ENCODE measurements at places on chromosomes 16 and 17.
A peak's percentile ranks its signal among the peaks of the same experiment; 100 is the strongest.

- no peak for DNase-seq
Measured at GRCh38 chr17:82389379-82389778, 17.8 kb downstream of the UTS2R start.

DNA sequence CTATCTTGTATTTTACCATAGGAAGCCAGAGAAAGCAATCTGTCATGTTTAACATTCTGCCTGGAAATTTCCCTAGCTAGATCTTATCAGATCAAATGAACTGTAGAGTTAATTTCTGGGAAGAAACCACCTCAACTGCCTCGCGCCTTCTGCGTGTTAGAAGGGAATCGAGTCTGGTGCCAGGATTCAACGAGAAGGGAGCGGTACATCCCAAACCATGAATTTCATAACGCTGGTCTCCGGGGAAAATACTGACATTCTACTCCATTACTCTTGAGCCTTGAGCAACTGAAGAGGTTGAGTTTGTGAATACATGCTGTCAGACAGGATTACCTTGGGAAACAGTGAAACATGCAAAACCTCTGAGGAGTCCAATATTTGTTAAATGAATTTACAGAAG, 35.2 kb downstream of the MPHOSPH6 start:
- no peak for DNase-seq

GRCh38 chr17:36498560-36499300, 12.2 kb downstream of the ZNHIT3 start:
- no peak for DNase-seq

DNA sequence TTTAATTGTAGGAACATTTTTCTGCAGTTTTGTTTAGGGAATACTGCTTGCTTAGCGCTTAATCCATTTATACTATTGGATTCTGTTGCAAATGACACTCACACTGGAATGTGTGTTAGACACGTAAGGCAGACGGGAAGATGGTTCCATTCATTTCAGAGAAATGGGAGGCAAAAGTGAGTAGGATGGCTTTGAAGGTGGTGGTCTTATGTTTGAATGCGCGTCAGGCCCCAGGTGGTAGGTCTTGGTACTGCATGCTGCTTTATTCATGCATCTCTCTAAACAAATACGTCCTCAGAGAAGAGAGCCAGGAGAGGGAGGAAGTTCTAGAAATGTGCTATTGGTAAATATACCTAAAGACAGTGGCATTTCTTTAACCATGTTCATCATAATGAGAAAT, 997.6 kb upstream of the RBFOX1 start:
- peak; percentile 8 for DNase-seq

DNA sequence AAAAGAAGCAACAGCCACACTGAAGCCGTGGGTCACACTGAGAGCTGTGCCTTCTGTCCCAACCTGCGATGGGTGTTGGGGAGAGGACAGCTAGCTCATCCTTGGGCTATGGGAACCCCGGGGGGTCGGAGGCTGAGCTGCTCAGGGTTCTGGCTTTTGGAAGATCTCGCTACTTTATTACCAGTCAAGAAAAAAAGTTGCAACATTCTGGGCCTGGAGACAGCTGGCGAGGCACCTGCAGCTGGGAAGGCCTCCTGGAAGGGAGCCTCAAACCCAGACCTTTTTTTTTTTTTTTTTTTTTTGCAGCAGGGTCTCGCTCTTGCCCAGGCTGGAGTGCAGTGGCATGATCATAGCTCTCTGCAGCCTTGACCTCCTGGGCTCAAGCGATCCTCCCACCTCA, 24.9 kb downstream of the TPSD1 start:
- DNase-seq = no peak

DNA sequence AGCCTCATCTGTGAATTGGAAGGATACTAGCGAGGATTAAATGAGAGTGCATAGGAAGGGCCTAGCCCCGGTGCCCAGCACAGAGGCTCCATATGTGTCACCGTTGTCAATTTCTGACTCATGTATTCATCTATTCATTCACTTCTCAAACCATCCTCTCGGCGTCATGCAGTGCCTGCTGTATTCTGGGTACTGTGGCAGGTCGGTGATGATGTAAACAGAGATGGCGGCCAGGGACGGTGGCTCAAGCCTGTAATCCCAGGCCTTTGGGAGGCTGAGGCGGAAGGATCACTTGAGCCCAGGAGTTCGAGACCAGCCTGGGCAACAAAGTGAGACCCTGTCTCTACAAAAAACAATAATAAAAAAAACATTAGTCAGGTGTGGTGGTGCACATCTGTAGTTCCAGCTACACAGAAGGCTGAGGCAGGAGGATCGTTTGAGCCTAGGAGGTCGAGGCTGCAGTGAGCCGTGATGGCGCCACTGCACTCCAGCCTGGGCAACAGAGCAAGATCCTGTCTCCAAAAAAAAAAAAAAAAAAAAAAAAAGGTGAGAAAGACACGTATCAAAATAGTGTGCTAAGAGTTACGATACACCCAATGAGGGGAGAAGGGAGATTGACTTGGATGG, 4.3 kb upstream of the PPP1R1B start:
- DNase-seq = peak; percentile 74

DNA sequence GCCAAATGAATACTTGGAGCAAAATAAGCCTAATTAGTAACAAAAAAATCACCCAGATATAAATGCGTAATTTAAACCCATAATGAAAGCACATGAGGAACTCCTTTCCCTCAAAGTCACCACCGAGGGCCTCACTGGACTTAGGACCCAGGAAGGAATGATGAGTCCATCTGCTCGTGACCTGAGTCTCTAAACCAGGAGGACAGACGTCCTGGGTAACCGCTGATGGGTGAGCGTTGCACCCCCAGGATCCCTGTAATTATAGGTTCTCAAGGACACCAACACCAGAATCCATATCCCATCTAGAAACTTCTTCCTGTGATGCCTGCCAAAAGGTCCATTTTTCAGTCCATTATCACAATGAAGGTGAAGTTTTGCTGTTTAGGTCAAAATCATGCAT, 121.4 kb downstream of the ZNF778 start:
- no peak for DNase-seq

DNA sequence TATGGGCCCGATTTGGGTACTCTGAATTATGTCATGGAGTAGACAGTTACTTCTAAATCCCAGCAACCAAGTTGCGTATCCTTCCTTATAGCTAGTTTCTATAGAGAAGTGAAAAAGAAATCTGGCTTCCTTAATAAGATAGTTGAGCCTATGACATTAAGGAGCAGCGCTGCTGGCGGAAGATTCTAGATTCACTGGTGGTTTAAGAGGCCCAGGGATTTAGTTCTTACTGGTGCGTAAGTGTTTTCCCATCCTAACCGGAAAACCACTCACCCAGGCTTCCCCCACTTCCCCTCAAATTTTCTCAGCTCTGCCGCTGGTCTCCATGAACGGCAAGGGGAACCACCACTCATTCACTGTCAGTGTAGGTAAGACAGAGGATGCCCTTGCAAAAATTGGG, 230.4 kb downstream of the CPPED1 start:
- peak; percentile 77 for DNase-seq

DNA sequence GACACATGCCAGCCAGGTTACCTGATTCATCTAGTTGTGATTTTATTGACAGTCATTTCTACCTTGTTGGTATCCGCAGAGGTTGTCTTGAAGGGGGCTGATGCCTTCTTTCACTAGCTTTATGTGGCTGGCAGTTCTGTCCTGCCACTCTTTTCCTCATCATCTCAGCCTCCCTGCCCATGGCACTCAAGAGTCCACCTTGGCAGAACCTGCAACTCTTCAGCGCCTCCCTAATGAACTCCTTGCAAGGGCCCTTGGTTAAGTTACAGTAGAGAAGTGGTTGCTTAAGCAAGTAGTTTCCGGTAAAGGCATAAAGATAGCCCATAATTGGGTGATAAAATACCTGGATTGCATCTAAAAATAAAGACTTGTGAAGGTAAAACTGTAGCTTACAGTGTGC, 489.9 kb downstream of the WWOX start:
- no peak for DNase-seq

GRCh38 chr16:62543516-62543915, 507.3 kb upstream of the CDH8 start:
- no peak for DNase-seq

GRCh38 chr17:8062807-8063483, 24.1 kb downstream of the ALOX15B start:
- no peak for DNase-seq

- DNase-seq = no peak
Measured at GRCh38 chr16:4109250-4109736, 6.9 kb downstream of the ADCY9 start.

GRCh38 chr16:17469741-17470181, 999 bp downstream of the XYLT1 start:
- DNase-seq = no peak

DNA sequence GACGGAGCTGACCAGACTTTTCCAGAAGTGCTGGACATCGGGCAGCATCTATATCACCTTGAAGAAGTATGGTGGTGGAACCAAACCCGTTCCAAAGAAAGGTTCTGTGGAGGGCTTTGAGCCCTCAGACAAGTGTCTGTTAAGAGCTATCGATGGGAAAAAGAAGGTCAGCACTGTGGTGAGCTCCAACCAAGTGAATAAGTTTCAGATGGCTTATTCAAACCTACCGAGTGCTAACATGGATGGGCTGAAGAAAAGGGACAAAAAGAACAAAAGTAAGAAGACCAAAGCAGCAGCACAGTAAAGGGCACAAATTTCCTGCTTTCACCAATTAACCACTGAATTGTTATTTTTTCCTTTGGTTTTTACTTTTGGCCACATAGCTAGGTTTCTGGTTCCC, 6.9 kb downstream of the KAT7 start:
- no peak for DNase-seq

DNA sequence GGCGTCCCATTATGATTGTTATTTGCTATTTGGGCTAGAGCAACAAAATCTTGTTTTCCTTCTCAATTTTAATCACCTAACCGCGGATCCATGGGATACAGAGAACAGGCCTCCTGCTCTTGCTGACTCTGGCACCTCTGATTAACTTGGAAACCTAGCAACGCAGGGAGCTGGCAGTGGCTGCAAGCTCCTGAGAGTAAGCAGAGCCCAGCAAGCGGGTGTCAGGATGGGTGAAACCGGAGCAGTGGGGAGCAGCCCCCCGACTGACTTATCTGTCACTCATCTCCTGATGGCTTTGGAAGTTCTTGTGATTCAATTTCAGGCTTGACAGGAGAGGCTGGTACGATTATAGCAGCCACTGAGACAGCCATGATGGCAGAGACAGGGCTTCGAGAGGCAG, 45.5 kb upstream of the CDC42EP4 start:
- DNase-seq = no peak

- DNase-seq = no peak
Measured at GRCh38 chr17:1047177-1047878, 50.4 kb downstream of the TIMM22 start.

DNA sequence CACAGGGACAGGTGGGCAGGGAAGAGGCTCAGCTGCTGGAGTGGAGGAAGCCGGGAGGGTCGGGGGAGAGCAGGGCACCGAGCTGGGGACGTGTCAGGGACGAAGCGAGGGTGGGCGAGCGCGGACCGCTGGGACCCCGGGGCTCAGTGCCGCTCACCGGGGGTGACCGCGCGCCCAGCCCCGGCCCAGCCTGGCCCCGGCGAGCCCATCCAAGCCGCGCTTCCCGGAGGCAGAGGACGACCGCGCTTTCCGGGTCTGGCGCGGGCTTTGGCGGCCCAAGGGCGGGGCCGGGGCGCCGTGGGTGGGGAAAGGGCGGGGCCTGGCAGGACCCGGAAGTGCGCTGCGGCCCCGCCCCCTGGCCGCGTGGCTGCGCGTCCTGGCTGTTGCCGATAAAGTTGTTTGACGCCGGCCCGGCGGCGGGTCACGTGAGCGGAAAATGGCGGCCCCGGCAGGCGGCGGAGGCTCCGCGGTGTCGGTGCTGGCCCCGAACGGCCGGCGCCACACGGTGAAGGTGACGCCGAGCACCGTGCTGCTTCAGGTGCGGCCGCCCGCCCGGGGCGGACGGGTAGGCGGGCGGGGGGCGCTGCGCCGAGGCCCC, at the start of gene ASPSCR1:
ASPSCR1 (plus strand) TSS at position 419 of the 598 bp plus-strand sequence; CDS start at position 437, 18 bp downstream.
- DNase-seq = peak; percentile 97

GRCh38 chr16:53912155-53912554, 208.2 kb downstream of the FTO start:
- DNase-seq = peak; percentile 7

GRCh38 chr16:67063008-67063407, 34.1 kb downstream of the CBFB start:
- peak; percentile 17 for DNase-seq

DNA sequence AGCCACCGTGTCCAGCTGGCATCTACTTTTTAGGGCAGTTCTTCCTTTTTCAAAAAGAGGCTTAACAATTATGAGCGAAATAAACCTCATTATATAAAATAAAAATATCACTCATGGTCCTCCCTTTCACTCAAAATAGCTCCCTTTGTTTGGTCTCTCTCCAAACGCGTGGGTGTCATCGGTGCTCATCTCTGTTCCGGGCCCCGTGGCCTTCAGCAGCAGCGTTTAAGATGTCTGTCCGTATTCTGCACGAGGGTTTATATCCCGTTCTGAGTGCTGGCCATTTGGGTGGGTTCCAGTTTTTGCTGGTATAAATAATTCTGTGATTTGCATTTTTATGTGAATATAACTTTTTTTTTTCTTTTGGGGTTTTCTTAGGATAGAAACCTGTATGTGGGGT, 33.4 kb downstream of the PRMT7 start:
- DNase-seq = no peak

DNA sequence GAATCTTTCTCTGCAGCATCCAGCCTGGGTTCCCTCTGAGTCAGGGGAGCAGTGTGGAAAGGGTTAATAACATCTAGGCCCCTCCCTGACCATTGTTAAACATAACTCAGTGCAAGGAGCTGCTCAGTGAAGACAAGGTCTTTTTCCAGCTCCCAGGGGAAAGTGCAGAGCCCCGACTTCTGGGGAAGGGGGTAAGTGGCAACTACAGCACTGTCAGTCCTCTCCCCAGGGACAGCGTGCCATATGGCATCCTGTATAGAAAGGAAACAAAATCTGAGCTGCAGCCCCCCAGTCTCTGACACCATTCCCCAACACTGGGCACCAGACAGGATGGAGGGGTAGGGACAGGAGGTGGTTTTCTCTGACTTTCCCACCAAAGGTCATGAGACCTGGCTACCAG, 7.8 kb downstream of the MRPL27 start:
- no peak for DNase-seq

GRCh38 chr16:85349365-85350145, 237.3 kb upstream of the CIBAR2 start:
- DNase-seq = no peak

GRCh38 chr16:65101009-65101408, 20.9 kb downstream of the CDH11 start:
- no peak for DNase-seq

DNA sequence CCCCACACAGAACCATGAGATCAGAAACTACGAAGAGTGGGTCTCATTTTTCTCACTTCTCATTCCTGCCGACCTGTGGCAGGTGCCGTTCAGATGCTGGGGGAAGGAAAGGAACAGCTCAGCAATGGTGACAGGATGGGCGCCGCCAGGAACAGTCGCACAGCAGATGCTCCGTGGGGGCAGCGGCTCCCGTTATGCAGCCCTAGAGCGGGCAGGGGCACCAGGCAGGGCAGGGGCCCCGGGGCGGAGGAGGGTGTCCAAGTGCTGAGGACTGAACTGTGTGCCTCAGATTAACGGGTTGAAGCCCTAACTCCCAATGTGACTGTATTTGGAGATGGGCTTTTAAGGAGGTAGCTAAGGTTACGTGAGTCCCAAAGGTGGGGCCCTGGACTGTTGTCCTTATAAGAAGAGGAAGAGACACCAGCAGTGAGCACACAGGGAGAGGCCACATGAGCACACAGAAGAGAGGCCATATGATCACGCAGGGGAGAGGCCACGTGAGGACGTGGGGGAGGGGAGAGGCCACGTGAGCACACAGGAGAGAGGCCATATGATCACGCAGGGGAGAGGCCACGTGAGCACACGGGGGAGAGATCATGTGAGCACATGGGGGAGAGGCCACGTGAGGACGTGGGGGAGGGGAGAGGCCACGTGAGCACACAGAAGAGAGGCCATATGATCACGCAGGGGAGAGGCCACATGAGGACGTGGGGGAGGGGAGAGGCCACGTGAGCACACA, 95.7 kb upstream of the METRNL start:
- DNase-seq = no peak

Data from GM12865 (cell line).